ENCODE measurements at places on chromosomes 11 and 22. TPM values are rescaled to one million over a fixed set of nuclear protein-coding genes. Genes with fewer than 3 reads are reported as not detected.

XKR3 gene
- not detected for total RNA-seq

POU2AF2 gene
- not detected for total RNA-seq

PAMR1 gene
- total RNA-seq, result not detected

DNA sequence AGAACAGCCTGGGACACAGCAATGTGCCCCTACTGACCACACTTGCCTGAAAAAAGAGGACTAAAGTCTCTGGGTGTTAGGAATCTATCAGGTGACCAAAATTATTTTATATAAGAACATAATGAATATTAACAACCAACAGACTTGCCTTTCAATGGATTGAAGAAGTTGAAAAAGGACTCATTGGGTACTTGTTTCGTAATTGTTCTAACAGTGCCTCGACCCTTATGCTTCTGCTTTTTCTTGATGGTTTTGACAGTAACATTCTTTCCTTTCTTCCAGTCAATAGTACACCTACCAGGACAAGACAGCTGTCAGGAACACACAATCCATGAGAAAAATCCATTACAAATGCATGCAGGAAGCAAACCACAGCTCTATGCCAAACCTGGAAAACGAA is 29.0 kb upstream of the PHLDA2 start:
- no peak for DNase-seq
- H3K4me3 ChIP-seq, result no peak overlapping the region
- H3K4me1 ChIP-seq, result peaks cover 47% of the 10 kb centered on the region
- peaks cover 83% of the 10 kb centered on the region for H3K36me3 ChIP-seq

DNA sequence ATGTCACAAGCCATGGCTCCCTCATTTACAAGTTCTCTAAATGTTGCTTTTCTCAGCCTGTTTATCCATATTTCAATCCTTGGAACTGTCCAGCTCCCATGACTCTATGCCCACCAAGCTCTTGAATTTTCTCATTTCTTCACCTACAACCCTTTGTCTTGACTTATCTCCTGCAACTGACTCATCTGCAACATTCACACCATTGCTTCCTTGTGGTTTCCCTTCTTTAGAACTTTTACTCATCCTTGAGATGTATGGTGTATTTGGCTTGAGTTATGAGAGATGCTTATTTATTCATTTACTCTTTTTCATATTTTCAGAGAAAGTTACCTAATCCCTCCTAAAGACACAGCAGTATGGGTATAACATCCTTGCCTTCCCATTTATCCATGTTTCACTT is 18.8 kb downstream of the TRIM34 start:
- DNase-seq, result no peak
- H3K27me3 ChIP-seq, result no peaks in the 10 kb centered on the region
- no peak overlapping the region for H3K4me3 ChIP-seq
- no peak overlapping the region for H3K27ac ChIP-seq
- peaks cover 7% of the 10 kb centered on the region for H3K4me1 ChIP-seq

DNA sequence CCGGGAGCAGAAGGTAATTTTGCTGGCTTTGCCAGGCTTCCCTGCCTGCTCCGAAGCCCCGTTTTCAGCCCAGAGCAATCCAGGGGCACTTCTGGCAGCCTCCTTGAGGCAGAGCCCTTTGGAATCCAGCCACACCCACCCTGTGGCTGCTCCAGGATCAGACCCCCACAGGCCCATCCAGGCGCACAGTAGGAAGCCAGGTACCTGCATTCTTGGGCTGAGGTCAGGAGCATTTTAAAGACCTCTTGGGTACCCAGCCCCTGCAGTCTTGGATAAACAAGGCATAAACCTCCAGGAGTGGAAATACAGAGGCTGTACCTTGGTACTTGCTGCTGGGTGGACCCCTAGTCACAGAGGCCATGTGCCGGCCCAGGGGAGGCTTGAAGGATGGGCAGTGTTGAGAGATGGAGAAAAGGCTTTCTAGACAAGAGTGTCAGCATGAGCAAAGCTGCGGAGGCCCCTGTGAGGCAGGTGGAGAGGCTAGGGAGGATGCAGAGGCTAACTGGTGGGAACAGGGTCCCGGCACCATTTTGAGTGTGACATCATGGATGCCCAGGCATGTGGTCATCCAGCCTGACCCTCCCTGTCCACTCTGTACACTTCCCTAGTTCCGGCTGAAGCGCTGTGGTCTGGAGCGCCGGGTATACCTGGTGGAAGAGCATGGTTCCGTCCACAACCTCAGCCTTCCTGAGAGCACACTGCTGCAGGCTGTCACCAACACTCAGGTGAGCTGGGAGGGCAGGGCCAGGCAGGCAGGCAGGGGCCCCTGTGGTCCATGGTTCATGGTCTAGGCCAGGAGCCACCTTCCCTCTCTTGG is 3.9 kb downstream of the MUS81 start:
- no peak for DNase-seq
- H3K36me3 ChIP-seq, result peaks cover 41% of the 10 kb centered on the region
- H3K27ac ChIP-seq, result no peak overlapping the region
- H3K27me3 ChIP-seq, result no peaks in the 10 kb centered on the region
- H3K4me3 ChIP-seq, result no peak overlapping the region
